H1 (cell line): ENCODE measurements at places on chromosomes 4 and X.

DNA sequence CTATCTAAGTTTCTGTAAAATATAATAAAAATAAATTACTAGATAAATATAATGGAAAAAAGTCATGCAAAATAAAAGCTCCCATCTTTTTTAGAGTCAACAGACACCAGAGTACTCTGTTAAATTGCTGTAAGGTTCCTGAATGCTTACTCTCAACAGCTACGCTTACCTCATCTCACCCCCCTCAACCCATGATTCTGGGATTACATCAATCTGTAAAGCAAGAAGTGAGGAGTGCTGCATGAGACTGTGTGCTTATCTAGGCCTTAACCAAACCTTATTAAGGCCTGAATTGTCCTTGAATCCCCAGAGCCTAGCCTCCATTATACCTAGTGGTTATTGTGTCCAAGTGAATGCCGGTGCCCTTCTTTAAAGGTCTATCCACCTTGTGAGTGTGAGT, 735.8 kb downstream of the RPA4 start:
- DNase-seq, result no peak

- no peak for DNase-seq
These were observed 117.2 kb downstream of the SLIT2 start for GRCh38 chr4:20368926-20369325.

- no peak for DNase-seq
These were observed 72.3 kb downstream of the PAK3 start for GRCh38 chrX:111168314-111168713.

DNA sequence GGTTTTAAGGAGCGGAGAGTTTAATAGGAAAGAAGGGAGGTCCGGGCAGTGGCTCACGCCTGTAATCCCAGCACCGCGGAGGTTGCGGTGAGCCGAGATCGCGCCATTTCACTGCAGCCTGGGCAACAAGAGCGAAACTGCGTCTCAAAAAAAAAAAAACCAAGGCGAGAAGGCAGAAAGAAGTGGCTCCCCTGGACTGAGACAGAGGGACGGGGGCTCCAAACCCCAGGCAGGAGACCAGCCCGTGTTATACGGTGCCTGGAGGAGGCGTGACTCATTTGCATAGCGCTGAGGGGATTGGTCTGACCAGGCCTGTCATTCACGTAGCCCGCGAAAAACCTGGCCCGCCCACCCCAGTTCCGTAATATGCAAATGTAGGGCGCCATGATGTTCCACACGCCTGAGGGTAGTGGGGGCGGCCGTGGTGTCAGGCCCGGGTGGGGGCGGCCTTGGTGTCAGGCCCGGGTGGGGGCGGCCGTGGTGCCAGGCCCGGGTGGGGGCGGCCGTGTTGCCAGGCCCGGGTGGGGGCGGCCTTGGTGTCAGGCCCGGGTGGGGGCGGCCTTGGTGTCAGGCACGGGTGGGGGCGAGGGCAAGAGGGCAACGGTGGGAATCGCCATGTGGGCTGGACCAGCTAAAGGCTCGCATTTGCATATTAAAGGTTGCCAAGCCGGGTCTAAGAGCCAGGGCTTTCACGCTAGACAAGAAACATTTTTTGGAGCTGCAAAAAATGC, 2.1 kb downstream of the PLCXD1 start:
- DNase-seq, result peak; percentile 89

DNA sequence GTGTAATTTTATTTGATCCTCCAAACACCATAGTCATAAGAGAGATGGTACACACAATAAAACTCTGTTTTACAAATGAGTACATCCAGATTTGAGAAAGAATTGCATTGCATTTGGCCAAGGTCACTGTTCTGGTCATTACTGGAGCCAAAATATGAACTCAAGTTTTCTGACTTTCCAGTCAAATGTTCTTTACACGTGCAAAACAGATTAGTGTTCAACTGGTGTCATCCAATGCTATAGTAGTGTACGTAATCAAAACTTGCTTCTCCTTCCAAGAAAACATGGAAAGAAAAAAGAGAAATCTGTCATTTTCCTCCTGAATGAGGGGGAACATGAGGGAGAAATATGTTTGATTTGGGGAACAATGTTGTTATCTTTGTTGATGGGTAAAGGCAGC, 291.9 kb downstream of the NAF1 start:
- no peak for DNase-seq

GRCh38 chr4:44983083-44983482, 256.7 kb upstream of the GNPDA2 start:
- DNase-seq, result no peak

DNA sequence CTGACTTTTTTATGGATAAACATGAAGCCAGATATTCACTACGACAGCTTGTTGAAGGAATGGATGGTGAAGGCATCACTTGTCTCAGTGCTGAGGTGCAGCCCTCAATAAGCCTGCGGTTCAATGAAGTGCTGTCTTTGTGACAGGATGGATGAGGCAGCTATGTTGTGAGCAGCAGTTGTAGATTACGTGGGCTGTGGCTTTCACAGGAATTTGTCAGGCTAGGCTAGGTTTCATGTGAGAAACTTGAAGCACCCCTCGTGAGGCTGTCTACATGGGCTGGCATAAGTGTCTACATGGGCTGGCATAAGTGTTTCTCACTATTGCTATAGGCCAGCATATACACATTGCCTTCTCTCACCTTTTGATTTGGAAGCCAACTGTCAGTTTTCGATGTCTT, 1050.0 kb downstream of the ADGRL3 start:
- DNase-seq, result no peak

- no peak for DNase-seq
These were observed 61.3 kb downstream of the CHRDL1 start for GRCh38 chrX:110734271-110734670.

DNA sequence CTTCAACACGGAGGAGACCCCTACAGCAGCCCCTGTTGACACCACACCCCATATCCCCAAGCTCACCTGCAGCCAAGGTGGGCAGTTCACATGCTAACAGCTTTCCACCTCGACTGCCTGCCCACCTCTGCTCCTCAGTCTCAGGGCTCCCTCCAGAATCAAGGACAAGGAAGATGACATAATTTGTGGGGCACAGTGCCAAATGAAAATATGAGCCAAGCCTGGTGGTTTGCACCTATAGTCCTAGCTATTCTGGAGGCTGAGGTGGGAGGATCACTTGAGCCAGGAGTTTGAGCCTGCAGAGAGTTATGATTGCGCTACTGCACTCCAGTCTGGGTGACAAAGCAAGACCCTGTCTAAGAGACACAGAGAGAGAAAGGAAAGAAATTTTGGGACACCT, 516.3 kb downstream of the BCOR start:
- no peak for DNase-seq

GRCh38 chr4:100379583-100380105, 138.2 kb downstream of the EMCN start:
- DNase-seq, result no peak

DNA sequence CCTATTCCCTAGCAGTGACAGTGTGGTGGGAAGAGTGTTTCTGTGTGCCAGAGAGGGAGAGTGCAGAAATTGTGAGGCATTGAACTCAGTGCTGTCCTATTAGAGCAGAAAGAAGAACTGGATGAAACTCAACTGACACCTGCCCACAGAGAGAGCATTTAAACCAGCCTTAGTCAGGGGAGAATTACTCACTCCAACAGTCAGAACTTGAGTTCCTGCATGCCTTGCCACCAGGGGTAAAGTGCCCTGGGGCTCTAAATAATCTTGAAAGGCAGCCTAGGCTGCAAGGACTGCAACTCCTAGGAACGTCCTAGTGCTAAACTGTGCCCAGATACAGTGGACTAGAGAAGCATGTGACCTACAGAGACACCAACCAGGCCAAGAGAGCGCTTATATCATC, 12.8 kb downstream of the CYSLTR1 start:
- DNase-seq, result no peak

DNA sequence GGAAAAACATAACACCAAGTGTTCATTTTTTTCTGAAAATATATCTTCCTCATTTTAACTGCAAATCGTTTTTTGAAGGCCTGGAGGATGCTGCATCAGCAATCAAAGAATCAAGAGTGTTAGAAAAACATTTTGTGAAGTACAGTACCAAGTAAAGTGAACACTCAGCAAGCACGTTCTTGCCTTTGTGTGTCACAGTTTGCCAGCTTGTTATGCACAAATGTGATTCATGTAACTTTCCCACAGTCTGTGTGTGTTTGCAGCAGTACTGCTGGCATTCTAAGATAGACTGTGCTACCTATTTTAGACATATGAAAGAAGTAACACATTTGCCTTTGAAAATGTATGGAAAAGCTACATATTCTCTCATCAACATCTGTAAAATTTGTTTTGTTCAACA, 1617.7 kb downstream of the RPA4 start:
- DNase-seq, result no peak

DNA sequence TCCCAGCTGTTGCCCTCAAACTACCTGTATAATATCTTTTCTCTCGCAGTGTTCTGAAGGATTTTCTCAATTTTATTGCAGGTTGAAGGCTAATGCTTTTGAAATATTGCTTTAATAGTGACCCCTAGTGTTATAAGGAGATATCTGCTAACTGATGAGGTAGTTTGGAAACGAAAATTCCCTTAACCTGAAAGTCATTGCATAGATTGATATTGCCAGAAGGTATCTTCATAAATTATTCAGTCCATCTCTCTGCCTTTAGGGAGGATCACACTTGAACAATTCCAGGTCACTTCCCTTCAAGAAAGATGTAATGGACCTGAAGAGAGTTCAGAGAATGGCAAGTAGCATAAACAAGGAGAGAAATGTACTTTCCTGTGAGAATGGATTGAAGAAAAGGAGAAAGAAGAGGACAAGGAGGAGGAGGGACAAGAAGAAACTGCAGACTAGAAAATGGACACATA, 44.1 kb downstream of the TIGD4 start:
- DNase-seq, result no peak

- DNase-seq, result no peak
These were observed 123.7 kb upstream of the TLR3 start for GRCh38 chr4:185945252-185945651.

- DNase-seq, result no peak
These were observed 94.5 kb downstream of the NAF1 start for GRCh38 chr4:163072222-163072621.

- DNase-seq, result no peak
These were observed 85.7 kb downstream of the GC start for GRCh38 chr4:71698141-71698540.

GRCh38 chrX:3520982-3521381, 174.5 kb upstream of the MXRA5 start:
- no peak for DNase-seq

- no peak for DNase-seq
These were observed 239.5 kb upstream of the GPC4 start for GRCh38 chrX:133654811-133655210.

DNA sequence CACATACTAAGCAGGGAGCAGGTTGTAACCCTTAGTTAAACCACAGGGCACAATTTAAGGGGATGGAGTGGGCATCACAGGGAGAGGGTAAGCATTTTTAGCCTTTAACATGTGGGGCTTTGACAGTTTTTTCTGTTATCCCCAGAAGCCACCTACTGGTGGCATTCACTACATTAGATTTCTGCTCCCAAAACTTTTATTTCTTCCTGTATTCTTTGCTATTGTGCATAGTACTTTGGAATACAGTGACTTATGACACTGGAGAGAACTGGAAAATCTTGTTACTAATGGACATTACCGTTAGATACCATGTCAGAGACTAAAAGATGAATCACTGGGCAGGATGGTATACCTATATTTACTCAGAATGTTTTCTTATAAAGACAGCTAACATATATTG, 7.3 kb downstream of the TRIM75 start:
- DNase-seq, result no peak

GRCh38 chr4:107913283-107913899, 18.0 kb upstream of the CYP2U1 start:
- DNase-seq, result no peak

- no peak for DNase-seq
These were observed 98.4 kb downstream of the MID1IP1 start for GRCh38 chrX:38899650-38900049.

DNA sequence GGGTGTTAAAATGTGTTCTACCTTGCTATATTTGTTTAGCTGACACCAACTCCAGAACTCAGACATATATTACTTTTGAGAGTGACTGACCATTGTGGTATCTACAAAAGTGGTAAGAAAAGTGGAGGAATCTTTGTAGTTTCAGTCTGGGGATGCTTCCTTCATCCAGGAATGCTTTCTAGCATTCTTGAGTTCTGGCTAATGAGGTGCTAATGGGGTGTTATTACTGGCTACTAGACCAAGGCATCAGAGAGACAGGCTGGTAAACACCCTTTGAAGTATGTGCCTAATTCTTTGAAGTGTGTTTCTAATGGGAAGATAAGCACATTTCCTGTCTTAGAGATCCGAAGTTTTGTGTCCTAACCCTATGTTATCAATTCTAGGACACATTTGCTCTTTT, 310.4 kb downstream of the SPRY1 start:
- DNase-seq, result no peak

- DNase-seq, result no peak
These were observed 58.3 kb downstream of the MID1IP1 start for GRCh38 chrX:38859602-38860001.

DNA sequence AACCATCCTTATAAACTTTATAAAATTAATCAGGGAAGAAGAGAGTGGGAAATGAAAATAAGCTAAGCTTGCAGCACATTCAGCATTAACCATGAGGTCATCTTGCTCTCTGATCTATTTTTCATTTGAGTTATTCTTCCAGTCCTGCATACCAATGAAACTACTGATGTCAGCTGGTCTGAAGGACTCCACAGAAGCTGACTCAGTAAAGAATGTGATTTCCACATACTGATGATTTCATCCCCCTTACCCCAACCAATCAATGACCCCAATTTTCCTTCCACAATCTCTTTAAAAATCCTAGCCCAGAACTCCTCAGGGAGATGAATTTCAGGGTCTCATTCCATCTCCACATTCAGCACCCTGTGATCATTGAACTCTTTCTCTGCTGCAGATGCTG, 18.8 kb upstream of the DSPP start:
- no peak for DNase-seq

GRCh38 chr4:73612032-73612431, 8.2 kb downstream of the RASSF6 start:
- no peak for DNase-seq

DNA sequence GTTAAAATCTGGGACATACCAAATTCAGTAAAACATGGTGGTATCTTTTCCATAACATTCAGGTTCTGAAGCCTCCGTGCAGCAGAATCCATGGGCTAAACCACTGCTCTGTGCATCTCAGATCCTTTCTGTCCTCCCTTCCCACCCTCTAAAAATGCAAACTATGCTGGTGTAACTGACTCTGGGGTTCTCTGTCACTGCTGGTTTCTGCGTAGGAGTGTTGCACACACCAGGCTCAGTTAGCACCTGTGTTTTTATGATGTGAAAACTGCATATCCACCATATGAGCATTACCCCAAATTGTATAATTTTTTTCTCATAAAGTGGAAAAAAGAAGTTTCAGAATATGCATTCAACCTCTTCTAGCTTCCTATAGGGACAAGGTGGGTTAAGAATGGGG, 22.4 kb upstream of the IL21 start:
- DNase-seq, result no peak

DNA sequence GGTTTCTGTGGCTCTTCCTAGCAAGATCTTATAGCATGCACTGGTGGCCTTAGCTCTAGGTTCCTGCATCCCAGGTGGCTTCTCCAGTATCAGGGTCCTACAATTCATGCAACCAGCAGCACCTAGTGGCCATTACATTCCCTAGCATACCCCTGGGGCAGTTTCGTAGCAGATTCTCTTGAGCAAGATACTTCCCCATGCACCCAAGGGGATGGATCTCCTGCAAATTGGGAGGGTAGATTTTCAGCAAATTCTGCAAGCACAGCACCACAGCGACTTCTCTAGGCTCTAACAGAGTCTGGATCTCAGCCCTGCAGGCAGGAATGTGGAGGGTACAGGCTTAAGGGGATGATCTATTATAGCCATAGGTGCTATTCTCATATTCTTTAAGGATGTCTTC, 13.1 kb upstream of the SLC9B1 start:
- DNase-seq, result peak; percentile 63

GRCh38 chr4:81675791-81676393, 204.2 kb upstream of the RASGEF1B start:
- no peak for DNase-seq
